ENCODE measurements at places on chromosomes 7 and 10.

- DNase-seq = no peak
Observed at GRCh38 chr10:62917475-62918238, 101.5 kb upstream of the EGR2 start.

- no peak for DNase-seq
Observed at GRCh38 chr10:73937333-73938043, 26.6 kb downstream of the PLAU start.

- DNase-seq = no peak
Observed at GRCh38 chr7:130281260-130281659, 11.7 kb upstream of the CPA4 start.

GRCh38 chr10:123428391-123428790 is 237.8 kb upstream of the GPR26 start:
- no peak for DNase-seq

GRCh38 chr10:33459602-33460001 is 125.1 kb upstream of the NRP1 start:
- DNase-seq = no peak

- no peak for DNase-seq
Observed at GRCh38 chr10:109374215-109374614, 549.1 kb downstream of the XPNPEP1 start.

DNA sequence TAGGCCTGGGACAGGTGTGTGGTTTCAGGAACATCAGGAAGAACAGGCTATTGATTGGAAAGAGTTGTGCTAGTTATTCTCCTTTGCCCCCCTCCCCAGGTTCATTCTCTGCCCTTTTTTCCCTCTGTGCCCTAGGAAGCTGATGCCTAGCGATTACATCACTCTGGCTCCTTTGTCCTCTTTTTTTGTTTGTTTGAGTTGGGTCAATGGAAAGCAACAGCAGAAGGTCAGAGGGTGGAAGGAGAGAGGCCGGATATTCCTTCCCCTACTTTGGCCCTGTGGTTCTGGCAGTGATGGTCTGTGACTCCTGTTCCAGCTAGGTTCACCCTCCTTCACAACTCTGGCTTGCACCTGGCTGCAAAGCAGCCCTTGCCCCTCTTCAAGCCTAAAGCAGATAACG is 18.9 kb downstream of the LOXL4 start:
- DNase-seq = no peak
